ENCODE measurements at places on chromosomes 6 and 20.

DNA sequence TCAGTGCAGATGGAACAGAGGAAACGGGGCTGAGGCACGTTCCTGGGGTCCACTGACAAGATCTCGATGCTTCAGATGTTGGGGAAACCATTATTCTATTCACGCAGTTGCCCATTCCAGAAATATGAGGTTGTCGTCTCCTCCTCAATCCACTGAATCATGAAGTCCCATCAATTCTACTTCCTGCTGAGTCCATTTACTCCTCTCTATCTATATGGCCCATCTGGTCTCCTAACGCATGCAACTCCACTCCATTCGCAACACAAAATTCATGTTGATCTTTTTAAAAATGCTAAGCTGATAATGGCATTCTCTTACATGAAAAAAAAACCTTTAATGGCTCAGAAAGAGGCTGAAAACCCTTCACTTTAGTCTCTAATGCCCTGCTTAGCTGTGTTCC, 37.5 kb downstream of the MAP3K5 start:
- no peak for DNase-seq

- no peak for DNase-seq
These were observed 225.6 kb downstream of the PLCB1 start for GRCh38 chr20:8357703-8358102.

GRCh38 chr6:161429921-161430490, 156.1 kb upstream of the AGPAT4 start:
- DNase-seq, result no peak

GRCh38 chr6:134339216-134339615, 21.3 kb upstream of the SGK1 start:
- no peak for DNase-seq

DNA sequence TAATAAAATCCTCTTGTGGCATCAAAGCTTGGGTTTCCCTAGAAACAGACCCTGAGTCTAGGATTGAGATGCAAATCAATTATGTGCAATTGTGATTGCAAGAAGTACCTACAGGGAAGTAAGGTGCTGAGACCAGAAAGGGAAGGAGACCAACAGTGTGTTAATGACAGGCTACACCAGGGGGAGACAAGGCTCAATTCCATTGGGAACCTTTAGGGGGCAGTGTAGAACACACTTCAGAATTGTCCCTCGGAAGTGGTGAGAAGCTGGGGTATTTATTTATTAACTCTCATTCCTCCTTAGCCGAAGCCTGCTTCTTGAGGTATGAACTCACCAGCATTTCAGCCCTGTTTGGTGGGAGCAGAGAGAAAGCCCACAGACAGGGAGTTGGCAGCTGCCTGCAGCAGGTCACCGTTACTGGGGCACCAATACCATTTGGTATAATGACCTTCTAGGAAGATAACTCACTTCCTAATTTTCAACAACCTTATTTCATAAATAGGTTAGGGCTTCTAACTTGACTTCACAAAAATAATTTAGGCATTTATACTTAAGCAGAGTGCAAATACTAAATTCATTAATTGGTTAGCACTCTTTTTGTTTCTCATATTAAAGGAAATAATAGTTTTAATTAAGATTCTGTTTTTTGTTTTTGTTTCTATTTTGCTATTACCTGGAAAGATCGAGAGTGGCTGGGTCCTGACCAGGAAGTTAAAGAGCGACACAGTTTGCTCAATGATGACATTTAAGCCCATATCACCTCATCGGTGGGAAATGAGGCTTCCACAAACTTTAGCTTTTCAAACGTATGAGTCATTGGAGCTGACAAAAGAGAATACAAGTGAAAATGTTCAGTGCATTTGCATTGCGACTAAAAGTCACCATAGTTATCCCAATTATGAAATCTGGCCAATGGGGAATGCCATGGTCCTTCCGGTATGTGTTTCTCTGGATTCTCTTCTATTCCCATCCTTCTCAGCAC, 94.8 kb downstream of the BTBD3 start:
- DNase-seq, result peak; percentile 42

DNA sequence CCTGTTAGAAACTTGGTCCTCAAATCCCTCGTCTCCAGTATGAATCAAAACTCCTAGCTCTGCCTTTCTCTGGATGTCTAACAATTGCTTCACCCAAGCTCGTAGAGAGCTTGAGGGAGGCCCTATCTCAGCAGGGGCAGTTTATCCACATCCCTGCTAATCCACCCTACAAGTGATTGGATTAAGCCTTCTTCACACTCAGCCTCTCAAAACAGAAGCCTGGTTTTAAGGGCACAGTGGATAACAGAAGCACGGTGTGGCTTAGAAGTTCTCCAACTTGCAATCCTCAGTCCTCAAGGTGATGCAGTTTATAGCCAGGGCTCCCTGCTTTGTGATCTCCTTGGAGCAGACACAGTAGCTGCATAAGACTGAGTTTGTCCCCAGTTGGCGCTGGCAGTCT, 383.9 kb downstream of the KIF16B start:
- DNase-seq, result no peak

- no peak for DNase-seq
These were observed 56.1 kb upstream of the NKAIN2 start for GRCh38 chr6:123747515-123747914.

DNA sequence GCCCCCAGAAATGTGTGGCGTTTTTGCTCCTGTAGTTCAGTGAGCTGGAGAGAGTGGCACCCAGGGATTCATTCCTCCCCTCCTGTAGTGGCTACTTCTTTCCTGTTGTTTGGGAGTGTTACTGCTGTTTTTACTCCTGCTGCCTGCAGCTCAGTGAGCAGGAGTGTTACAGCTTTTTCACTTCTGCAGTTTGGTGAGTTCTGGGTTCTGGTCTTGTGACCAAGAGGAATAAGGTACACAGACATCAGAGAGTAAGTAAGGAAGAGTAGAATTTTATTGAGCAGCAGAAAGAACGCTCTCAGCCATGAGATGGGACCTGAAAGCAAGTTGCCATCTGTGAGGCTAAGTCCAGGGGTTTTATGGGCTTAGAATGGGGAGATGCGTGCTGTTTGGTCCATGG, 966.3 kb upstream of the CITED2 start:
- DNase-seq, result no peak

DNA sequence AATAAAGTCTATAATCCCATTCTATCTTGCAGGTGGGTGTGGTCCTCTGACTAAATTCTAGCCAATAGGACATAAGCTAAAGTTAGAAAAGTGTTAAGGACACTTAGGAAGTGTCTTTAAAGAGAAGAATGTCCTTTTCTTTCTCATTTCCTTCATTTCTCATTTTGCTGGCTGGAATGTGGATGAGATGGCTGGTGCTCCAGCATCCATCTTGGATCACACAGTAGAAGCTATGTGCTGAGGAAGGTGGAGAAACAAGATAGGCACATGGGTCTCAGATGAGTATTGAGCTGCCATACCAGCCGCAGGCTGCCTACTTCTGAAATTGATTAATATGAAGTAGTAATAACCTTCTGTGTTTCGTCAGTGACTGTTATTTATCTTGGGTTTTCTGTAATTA, 289.0 kb downstream of the LRFN2 start:
- DNase-seq, result no peak

- no peak for DNase-seq
These were observed 30.3 kb downstream of the HACE1 start for GRCh38 chr6:104829183-104829958.

DNA sequence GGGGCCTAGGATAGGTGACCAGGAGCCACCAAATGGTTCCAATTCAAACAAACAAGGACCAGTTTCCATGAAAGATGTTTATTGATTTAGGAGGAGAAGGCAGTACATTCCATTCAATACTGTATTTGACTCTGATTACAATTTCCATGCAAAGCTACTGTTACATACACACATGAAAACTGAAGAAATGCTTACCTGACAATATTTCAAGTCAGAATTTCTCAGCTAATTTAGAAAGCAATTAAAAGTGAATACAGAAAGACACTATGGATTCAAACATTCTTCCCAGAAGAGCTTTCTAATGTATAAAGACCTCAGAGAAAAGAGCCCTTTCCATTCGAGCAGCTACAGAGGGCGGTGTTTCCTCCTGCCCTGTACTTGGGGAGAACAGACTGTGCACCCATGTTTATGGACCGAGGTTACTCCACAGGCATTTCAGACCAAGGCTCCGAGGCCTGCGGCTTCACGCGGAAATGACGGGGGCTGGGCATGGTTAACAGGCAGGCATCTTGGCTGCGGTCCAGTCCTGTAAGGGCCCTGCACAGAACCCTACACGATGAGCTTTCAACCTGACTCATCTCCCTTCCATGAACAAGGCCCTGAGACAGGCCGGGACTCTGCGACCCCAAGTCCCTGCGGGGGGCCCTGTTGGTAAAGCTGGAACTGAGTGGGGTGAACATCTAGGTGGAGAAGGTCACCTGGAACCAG, 25.7 kb upstream of the TCFL5 start:
- no peak for DNase-seq

- DNase-seq, result no peak
These were observed 60.9 kb downstream of the MCHR2 start for GRCh38 chr6:99933129-99933528.

GRCh38 chr20:1232286-1233111, 6.7 kb downstream of the RAD21L1 start:
- no peak for DNase-seq

GRCh38 chr6:88220493-88220892, 54.3 kb upstream of the CNR1 start:
- DNase-seq, result no peak

DNA sequence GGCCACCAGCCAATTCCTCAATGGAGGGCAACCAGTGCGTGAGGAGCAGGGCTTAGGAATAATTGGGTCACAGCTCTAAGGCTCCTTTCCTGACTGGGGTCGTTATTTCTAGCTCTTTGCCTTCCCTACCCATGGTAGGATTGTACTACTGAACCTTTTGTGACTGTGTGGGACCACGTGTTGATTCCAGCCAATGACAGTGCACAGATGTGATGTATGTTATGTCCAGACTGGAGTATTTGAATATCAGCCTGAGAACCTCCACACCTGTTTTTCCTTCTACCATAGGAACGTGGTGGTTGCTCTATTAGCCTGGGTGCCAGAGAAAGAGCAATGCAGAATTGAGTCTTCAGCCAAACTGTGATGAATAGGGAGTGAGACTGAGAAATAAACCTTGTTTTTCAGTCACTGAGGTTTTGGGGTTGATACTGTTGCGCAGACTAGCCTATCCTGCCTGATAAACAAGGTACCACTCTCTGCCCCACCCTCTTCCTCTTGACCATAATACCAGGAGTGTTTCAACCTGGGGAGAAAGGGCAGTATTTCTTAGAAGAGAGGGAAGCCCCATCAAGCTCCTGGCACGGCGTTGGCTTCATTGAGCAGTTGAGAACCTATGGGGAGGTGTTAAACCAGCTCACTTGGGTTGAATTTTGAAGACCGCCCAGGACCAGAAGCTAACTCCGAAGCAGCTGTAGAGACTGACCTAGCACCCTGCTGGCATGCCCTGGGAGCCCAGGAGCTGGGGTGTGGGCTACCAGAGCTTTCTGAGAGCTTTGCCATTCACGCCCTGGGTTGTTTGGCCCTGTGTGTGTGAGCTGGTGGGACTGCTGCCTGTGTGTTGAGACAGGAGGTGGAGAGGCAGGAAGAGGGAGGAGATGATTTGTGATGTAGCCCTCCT, 105.5 kb upstream of the BACH2 start:
- DNase-seq, result no peak

DNA sequence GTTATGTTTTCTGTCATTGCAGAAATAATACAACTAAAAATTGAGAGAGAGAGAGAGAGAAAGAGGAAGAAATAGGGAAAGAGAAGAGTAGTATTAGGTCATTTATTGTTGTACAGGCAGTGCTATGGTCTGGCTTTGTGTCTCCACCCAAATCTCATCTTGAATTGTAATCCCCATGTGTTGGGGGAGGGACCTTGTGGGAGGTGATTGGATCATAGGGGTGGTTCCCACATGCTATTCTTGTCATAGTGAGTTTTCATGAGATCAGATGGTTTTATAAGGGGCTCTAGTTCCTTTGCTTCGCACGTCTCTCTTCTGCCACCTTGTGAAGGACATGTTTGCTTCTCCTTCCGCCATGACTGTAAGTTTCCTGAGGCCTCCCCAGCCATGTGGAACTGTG, 677.4 kb upstream of the CHD6 start:
- no peak for DNase-seq

DNA sequence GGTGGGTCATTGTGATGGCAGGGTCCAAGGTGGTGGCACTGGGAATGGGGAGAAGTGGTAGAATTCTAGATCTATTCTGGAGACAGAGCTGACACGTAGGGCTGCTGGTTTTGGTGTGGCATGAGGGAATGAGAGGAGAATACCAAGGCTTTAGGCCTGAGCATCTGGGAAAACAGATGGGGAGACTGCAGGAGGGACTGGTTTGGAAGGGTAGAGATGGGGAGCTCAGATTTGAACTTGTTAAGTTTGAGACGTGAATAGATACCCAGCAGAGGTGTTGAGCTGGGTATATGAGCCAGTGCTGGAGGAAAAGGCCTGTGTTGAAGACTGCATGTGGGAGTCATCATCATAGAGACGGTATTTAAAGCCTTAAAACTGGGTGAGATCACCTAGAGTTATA, 17.5 kb downstream of the TRMT6 start:
- DNase-seq, result no peak

GRCh38 chr6:151705993-151706733, 101.3 kb upstream of the ESR1 start:
- no peak for DNase-seq

GRCh38 chr6:188821-189655, 103.2 kb upstream of the DUSP22 start:
- peak; percentile 75 for DNase-seq

DNA sequence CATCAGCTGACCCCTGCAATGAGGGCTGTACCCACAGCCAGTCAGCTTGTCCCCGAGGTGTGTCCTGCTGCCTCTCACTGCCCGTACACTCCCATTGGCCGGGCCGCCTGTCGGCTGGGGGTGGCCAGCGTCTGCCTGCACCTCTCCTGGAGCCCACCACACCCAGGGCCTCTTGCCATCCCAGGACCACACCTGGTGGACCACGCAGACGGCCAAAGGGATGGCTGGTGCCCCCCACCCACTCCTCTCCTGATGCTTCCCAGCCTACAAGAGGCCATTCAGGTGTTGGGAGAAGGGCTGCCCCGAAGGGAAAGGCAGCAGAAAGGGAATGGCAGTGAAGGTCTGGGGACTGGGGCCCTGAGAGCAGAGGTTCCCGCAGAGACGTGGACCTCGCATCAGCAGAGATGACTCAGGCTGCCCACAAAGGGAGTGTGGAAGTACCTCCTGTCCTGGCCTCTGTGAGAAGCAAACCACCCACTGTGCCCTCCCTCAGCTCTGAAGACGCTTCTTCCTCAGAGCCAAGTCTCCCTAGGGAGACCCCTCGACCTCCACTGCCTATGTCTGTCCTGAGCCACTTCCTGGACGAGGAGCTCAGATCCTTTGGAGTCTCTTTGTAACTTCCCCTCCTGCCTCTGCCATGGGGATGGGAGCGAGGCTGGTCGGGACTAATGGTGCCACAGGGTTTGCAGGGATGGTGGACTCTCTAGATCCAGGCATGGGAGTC, 60.9 kb downstream of the PYGB start:
- no peak for DNase-seq

DNA sequence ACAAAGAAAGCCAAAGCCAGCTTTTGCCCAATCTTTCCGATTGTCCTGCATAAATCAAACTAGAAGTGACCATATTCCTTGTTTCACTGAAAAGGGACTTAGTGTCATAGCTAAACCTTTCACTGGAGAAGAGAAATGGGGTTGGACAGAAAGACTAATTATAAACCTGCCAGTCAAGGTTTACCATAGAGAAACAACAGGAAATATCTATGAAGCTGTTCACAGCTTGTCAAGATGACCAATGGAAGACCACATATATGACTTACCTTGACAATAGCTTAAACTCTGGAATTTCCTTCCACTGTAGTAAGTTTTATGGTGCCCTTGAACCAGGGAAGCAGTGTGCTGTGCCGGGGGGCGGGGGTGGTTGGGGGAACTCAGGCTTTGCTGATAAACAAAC, 107.7 kb upstream of the PHACTR1 start:
- DNase-seq, result no peak
